ENCODE measurements at places on chromosomes 1 and 21. TPM values are rescaled to one million over a fixed set of nuclear protein-coding genes. Genes with fewer than 3 reads are reported as not detected.

Gene ADORA1
- total RNA-seq: not detected

Gene HSD17B7
- 26.7 TPM for total RNA-seq

GRCh38 chr21:42631142-42631541 lies 22.3 kb upstream of the PDE9A start:
- no peaks in the 10 kb centered on the region for H3K4me1 ChIP-seq
- H3K36me3 ChIP-seq: no peaks in the 10 kb centered on the region
- H3K27me3 ChIP-seq: peaks cover 8% of the 10 kb centered on the region
- DNase-seq: no peak
- no peak overlapping the region for H3K4me3 ChIP-seq

- no peaks in the 10 kb centered on the region for H3K27me3 ChIP-seq
- DNase-seq: no peak
- no peak overlapping the region for H3K27ac ChIP-seq
Measured at GRCh38 chr1:46372431-46372830, 21.7 kb upstream of the FAAH start.

- H3K36me3 ChIP-seq: peaks cover 28% of the 10 kb centered on the region
- no peaks in the 10 kb centered on the region for H3K27me3 ChIP-seq
- no peak overlapping the region for H3K4me3 ChIP-seq
- H3K4me1 ChIP-seq: peaks cover 8% of the 10 kb centered on the region
- DNase-seq: no peak
Measured at GRCh38 chr1:31308036-31308435, 11.2 kb downstream of the ZCCHC17 start.

- H3K36me3 ChIP-seq: peaks cover 10% of the 10 kb centered on the region
- H3K27ac ChIP-seq: no peak overlapping the region
- H3K27me3 ChIP-seq: peaks cover 5% of the 10 kb centered on the region
- DNase-seq: no peak
Measured at GRCh38 chr1:25107643-25108010, 124.7 kb downstream of the SYF2 start.

Gene CNIH3
- 1.1 TPM for total RNA-seq

- DNase-seq: no peak
- H3K4me3 ChIP-seq: no peak overlapping the region
- peaks cover 22% of the 10 kb centered on the region for H3K4me1 ChIP-seq
- H3K27ac ChIP-seq: no peak overlapping the region
- H3K36me3 ChIP-seq: peaks cover 35% of the 10 kb centered on the region
- no peaks in the 10 kb centered on the region for H3K27me3 ChIP-seq
Measured at GRCh38 chr1:40226192-40226591, 21.5 kb upstream of the TMCO2 start.

Gene PLA2G2C
- total RNA-seq: 0.28 TPM

DNA sequence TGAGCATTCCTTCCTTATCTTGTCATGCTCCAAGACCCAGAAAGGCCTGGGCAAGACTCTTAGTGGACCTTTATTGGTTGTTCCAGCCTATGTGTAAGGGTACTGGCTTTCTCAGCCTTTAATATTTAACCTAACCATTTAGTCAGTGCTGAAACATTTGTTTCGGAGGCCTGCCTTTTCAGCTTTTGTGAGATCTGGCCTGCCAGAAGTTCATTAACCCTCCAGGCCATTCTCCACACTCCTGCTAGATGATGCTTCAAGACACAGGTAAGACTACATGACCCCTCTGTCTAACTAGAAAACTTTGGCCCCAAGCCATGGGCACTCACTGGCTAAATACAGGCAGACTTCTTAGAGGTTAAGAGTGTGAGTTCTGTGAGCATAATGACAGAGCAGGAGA lies 138.4 kb upstream of the ZP4 start:
- no peak overlapping the region for H3K27ac ChIP-seq
- no peak for DNase-seq
- H3K36me3 ChIP-seq: no peaks in the 10 kb centered on the region
- no peaks in the 10 kb centered on the region for H3K4me1 ChIP-seq
- no peaks in the 10 kb centered on the region for H3K27me3 ChIP-seq

GRCh38 chr1:53174971-53175913 lies 21.4 kb upstream of the CPT2 start:
- H3K36me3 ChIP-seq: no peaks in the 10 kb centered on the region
- H3K27me3 ChIP-seq: peaks cover 28% of the 10 kb centered on the region
- H3K27ac ChIP-seq: no peak overlapping the region
- H3K4me3 ChIP-seq: no peak overlapping the region
- no peak for DNase-seq

DNA sequence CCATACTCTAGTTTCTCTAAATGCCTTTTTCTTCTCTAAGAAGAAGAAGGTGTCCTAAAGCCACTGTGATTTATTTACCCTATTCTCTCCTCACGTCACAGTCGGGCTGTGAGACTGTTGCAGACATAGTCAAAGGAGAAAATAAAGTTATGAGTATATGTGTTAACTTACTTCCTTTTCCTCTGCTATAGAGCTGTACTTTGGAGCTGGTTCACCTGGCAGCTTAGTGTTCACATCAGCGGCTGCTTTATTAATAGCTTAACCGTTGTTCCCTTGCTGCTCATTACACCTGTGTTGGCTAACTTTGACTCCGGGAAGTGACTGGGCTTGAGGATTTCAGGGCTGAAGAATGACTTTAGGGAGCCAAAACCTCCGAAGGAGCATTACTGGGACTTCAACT lies 3.6 kb downstream of the PFKFB2 start:
- peaks cover 21% of the 10 kb centered on the region for H3K4me1 ChIP-seq
- H3K27me3 ChIP-seq: peaks cover 7% of the 10 kb centered on the region
- no peak overlapping the region for H3K4me3 ChIP-seq
- DNase-seq: no peak
